ENCODE measurements at places on chromosomes 2 and 18.

GRCh38 chr18:49621717-49622351 is 60.0 kb downstream of the LIPG start:
- no peak for DNase-seq

DNA sequence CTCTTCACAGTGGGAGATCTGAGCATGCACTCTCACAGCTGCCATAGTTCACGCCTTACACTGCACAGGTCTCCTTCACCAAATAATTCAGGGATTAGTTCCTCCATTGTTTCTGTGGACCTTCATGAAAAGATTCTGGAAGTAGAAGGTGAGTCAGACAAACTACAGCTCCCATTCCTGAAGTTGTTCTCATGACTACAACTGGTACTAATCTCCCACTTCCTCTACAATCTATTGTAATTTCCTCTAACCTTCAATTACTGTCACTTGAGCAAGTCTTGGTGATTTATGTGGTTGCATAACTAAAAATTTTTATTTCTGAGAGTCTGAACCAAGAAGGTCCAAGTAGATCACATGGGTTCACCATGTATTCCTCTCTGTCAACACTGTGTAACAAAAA is 128.7 kb downstream of the XIRP2 start:
- DNase-seq = no peak

GRCh38 chr2:10372203-10372861 is 69.6 kb downstream of the HPCAL1 start:
- no peak for DNase-seq

DNA sequence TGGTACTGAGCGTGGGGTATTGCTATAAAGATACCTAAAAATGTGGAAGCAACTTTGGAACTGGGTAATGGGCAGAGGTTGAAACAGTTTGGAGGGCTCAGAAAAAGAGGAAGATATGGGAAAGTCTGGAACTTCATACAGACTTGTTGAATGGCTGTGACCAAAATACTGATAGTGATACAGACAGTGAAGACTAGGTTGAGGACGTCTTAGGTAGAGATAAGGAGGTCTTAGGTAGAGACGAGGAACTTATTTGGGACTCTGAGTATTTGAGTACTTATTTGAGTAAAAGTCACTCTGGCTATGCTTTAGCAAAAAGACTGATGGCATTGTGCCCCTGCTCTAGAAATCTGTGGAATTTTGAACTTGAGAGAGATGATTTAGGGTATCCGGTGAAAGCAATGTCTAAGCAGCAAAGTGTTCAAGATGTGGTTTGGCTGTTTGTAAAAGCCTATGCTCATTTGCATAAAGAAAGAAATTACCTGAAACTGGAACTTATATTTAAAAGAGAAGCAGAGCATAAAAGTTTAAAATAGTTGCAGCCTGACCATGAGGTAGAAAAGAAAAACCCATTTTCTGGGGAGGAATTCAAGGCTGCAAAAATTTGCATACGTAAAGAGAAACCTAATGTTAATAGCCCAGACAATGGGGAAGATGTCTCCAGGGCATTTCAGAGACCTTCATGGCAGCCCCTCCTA is 219.6 kb downstream of the PDE1A start:
- no peak for DNase-seq

DNA sequence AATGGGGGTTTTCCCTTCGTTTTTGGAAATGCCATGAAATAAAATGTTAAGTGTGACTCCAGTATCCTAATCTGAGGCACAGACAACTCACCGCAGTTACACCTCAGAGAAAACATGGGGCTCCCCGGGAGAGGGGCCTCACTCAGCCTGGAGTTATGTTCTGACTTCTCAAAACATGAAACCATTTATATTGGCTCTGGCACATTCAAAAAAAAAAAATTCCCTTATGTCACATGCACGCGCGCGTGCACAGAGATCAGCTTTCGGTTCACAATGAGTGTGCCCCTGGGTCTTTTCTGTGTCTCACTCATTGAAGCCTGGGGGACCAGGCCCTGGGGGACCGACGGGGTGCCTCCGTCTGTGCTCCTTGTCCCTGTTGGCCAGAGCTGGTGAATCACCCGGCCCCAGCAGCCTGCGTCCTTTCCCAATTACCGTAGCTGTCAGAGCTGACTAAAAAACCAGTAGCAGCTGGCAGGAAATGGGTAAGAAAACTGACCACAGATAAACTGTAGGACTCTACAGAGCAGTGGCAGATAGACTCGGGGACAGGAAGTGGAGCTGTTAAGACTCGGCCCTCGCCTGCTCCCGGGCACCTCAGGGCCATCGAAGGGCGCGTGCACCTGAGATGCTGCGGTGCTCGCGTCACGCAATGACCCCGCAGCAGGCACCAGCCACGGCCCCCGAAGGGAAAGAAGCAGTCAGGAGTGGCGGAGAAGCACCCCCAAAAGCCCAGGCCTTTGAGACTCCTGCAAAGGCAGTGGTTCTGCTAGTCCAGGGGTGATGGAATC is 138.3 kb upstream of the ID2 start:
- DNase-seq = peak; percentile 90

- DNase-seq = no peak
Measured at GRCh38 chr2:69576880-69577279, 66.7 kb downstream of the AAK1 start.

DNA sequence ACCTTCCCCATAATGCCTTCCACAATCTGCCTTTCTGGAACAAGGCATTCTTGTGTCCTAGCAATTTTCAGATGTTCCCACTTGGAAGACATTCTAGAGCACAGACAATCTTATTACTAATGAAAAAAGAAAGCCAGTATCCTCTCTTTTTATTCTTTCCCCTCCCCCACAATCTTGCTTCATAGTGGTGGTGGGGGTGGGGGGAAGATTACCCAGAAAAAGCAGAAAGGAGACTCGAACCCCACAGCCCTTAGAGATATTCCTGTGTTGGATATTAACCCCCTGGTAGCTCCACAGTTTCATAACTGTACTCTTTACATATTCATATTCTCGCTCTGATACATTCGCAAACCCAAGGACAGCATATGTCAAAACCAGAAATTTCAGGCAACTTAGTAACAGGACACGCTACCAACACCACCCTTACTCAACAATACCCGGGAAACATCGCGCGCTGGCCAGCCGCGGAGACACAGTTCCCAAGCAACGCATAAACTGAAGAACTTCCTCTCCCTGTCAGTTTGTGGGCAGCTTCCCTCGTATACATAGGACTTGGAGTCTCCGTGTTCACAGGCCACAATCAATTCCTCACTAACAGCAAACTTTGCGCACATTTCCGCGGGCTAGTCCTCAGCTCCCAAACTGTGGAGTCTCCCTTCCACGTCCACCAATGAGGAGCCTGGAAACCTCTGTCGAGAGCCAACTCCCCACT is 793 bp downstream of the NR4A2 start:
- DNase-seq = peak; percentile 97

DNA sequence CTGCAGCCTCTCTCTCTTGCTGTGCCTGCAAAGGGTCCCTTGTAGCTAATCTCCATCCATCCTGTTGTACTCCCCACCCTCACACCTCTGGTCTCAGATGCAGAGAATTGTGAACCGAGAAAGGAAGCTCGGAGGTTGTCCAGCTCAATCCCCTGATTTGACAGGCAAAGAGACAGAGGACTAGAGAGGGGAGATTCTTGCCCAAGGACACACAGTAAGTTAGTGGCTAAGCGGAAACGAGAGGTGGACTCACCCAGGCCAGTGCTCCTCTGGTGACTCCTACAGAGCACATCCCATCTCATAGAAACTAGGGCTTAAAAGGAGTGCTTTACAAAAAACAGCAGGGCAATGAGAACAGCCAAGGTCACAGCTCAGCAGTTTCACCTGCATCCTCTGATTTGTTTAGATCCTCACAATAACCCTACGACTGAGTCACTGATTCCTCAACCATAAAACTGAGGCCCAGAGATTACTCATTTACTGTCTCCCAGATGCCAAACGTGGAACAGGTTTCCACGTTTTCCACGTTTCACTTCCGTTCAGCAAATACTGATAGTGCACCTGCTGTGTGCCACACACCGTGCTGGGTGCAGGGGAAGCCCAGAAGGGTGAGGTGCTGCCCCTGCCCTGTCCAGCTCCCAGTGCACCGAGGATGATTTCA is 22.1 kb downstream of the EHD3 start:
- no peak for DNase-seq

- no peak for DNase-seq
Measured at GRCh38 chr18:9835825-9836224, 49.9 kb upstream of the TXNDC2 start.

- DNase-seq = no peak
Measured at GRCh38 chr2:52498077-52498750, 1269.4 kb upstream of the CHAC2 start.

DNA sequence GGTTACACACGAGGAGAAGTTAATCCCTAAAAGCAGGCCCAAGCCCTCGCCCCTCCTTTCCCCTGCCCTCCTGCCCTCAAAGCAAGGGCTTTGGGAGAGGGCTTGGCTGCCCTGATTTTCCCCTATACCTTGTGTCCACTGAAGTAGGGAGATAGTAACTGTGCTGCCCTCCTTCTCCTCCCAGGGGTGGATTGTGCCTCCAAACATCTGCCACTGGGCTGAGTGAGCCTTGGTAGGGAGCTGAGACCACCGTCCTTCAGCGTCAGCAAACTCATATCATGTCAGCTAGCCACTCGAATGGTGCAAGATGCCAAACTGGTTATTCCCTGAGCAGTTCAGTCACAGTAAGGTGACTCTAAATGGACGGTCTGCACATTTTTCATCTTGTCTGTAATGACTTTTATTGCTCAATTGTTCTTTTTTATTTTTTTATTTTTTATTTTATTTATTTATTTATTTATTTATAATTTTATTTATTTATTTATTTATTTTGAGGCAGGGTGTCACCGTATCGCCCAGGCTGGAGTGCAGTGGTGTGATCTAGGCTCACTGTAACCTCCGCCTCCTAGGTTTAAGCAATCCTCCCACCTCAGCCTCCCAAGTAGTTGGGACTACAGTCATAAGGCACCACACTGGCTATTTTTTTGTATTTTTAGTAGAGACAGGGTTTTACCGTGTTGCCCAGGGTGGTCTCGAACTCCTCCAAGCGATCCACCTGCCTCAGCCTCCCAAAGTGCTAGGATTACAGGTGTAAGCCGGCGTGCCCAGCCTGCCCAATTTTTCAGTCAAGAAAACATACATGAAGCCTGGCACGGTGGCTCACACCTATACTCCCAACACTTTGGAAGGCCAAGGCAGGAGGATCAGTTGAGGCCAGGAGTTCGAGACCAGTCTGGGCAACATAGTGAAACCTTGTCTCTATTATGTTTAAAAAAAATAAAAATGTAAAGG is 8.7 kb downstream of the PCBP1 start:
- no peak for DNase-seq

DNA sequence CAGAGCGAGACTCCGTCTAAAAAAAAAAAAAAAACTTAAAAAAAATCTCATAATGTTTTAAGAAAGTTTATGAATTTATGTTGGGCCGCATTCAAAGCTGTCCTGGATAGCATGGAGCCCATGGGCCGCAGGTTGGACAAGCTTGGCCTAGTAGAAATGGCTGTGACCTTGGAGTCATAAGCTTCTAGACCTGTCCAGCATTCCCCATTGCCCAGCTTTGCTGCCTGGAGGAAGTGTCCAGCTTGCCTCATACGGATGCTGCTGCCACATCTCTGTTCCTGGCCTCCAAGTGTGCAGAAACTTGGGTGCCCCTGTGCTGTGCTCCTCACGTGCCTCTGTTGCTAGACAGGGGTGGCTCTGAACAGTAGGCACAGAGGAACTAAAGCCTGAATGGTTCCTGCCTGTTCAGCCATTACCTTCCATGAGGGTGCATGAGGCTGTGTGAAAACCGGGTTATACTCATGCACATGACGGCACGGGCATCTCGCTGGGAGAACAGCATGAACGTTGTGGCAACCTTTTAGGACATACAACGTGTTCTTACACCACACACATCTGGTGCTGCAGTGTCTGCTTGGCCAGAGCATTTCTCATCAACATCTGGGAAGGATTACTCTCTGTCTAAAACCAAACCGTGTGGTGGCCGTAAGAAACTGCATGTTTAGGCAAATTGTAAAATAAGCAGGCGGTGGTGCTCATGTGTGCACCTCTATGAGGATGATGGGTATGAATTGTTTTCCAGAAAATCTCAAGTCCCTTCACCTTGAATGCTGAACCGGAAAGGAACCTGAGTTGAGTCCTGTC is 38.2 kb downstream of the FHOD3 start:
- DNase-seq = no peak

DNA sequence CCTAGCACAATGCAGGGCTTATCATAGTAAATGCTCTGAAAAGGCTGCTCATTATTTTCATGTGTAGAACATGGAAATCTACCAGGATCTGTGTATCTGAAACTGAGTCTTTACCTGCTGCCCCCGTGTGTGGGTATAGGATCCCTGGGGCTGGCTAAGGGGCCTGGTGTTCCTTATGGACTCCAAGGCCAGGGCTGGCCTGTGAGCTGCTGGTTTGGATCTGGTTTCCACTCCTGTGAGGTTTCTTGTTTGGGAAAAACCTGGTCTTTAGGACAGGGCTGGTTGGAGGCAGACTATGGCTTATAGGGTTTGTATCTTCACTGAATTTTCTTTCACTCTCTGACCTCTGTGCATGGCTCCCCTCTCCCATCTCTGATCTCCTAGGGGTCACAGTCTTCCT is 80.8 kb downstream of the DYSF start:
- no peak for DNase-seq

GRCh38 chr2:140880573-140880972 is 1250.2 kb downstream of the LRP1B start:
- DNase-seq = no peak

DNA sequence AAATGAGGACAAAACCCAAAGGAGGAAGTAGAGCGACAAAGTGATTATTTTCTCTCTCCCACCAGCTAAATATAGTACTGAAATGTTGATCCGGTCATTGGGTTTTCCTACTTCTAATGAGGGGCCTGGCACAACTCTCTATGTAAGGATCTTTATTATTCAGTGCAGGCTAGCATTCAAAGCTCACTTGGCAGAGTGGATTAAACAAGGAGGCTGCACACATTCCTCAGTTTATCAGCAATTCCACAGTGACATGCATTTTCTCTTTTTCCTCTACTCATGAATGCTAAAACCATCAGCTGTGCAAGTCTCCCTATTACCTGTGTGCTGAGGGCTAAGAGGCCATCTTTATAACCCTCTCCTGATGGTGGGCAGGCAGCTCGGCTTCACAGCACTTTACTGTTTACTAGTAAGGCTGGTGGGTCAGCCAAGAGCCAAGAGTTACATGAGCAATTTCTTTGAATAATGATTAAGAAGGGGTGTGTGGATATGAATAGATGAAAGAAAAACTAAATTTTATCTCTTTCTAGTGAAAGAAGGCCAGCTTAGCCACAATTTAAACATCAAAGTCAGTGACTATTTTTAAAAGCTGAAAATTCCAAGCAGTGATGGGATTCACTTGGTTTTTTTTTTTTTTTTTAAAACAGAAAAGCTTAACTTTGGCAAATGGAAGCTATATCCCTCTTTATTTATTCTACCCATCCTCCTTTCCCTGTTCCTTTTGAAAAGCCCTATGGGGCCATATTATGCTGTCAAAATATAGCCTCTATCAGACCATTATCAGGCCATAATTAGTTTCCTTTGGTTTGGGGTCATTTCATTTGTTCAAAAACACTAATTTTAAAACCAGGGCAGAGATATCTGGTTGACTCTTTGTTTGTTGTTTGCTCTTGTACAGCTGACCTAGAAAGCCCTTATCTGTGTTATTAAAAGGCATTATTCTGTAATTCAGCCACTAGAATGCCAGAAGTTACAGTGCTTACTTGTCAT is 111.0 kb downstream of the RBM43 start:
- peak; percentile 76 for DNase-seq

All from Kasumi-1 (cell line).